Neural crest cell (in vitro differentiated cells): ENCODE measurements at places on chromosomes 2 and 18. TPM values are rescaled to one million over a fixed set of nuclear protein-coding genes. Genes with fewer than 3 reads are reported as not detected.

LCT gene
- total RNA-seq: 0.14 and 0.19 TPM in 2 replicates

SPP2 gene
- total RNA-seq: not detected in 2 replicates

DNAJC27 gene
- 6.9 and 8.1 TPM in 2 replicates for total RNA-seq

STPG4 gene
- total RNA-seq: 0.26 and 0.34 TPM in 2 replicates

TBR1 gene
- total RNA-seq: 0.05 and 0.09 TPM in 2 replicates

PARD3B gene
- total RNA-seq: 15.9 and 18.4 TPM in 2 replicates

KATNAL2 gene
- 7.7 and 8.7 TPM in 2 replicates for total RNA-seq

EML6 gene
- 7.4 and 8.1 TPM in 2 replicates for total RNA-seq

SERPINB2 gene
- total RNA-seq: not detected in 2 replicates

CHPF gene
- total RNA-seq: 27.0 and 30.0 TPM in 2 replicates

MALT1 gene
- 17.4 and 17.6 TPM in 2 replicates for total RNA-seq

GRCh38 chr2:199692489-199692888, 158.5 kb downstream of the FTCDNL1 start:
- H3K27me3 ChIP-seq: peaks cover 1% of the 10 kb centered on the region
- no peak for DNase-seq
- H3K27ac ChIP-seq: no peak overlapping the region
- no peak overlapping the region for H3K4me3 ChIP-seq
- H3K4me1 ChIP-seq: no peaks in the 10 kb centered on the region
- H3K36me3 ChIP-seq: no peaks in the 10 kb centered on the region

DNA sequence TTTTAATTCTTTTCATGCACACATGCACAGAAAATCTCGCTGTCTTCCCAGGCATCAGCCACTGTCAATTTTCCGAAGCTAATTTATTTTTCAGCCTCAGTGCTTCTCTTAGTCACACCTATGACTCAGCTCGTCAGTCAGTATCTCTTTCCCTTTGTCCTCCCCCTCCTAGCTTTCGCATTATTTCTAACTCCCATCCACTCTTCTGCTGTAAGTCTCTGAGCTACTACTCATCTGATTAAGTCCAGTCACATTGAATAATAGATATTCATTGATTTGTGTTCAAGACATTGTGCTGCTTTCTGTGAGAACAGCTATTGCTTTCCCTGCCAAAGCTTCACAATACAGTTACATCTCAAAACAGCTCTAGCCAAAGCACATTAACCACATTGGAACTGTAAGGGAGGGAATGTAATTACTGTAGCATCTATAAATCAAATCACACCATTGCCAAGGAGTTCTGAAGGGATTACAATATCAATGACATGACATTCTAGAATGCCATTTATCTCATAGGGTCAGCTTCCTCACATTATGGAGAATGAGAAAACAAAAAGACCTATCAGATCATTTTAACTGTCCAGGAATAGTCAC, 89.4 kb downstream of the SCN3A start:
- DNase-seq: no peak
- H3K27me3 ChIP-seq: no peaks in the 10 kb centered on the region

- H3K27ac ChIP-seq: no peak overlapping the region
- H3K27me3 ChIP-seq: peaks cover 10% of the 10 kb centered on the region
- H3K4me3 ChIP-seq: no peak overlapping the region
- no peaks in the 10 kb centered on the region for H3K36me3 ChIP-seq
- H3K4me1 ChIP-seq: peaks cover 4% of the 10 kb centered on the region
Measured at GRCh38 chr2:158810731-158811460, 15.8 kb downstream of the DAPL1 start.

GRCh38 chr2:201116959-201117734, 1.2 kb downstream of the CFLAR start:
- DNase-seq: no peak
- peak overlapping the region; percentile 92 for H3K27ac ChIP-seq
- no peaks in the 10 kb centered on the region for H3K36me3 ChIP-seq
- H3K27me3 ChIP-seq: no peaks in the 10 kb centered on the region
- peak overlapping the region; percentile 90 for H3K4me3 ChIP-seq

DNA sequence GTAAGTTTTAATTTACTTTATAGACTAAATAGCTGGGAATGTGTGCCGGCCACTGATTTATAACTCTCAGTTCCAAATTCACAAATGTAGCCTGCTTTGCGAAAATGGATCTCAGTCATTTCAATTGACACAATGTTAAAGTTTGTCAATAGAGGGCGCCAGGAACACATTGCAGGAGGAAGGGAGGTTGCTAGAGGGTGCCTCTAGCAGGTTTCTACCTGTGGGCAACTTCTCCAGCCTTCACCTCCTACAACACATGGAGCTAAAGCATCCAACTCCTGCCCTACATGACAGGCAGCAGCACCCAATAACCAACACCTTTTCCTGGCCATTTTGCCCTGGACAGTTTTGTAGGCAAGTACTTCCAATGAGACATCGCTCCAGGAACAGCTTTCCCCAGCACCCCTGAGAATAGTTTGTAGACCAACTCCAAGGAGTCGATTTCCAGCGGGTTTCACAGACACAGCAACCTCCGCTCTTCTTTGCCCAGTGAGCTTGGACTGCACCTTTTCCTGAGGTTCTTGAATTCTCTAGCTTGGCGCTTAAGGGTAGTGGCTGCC, 784.8 kb upstream of the CDH2 start:
- H3K4me1 ChIP-seq: no peaks in the 10 kb centered on the region
- no peaks in the 10 kb centered on the region for H3K36me3 ChIP-seq
- no peak overlapping the region for H3K27ac ChIP-seq
- no peaks in the 10 kb centered on the region for H3K27me3 ChIP-seq

GRCh38 chr2:117835990-117836760, 21.7 kb downstream of the DDX18 start:
- H3K27ac ChIP-seq: no peak overlapping the region
- H3K36me3 ChIP-seq: no peaks in the 10 kb centered on the region
- DNase-seq: peak; percentile 77
- peaks cover 2% of the 10 kb centered on the region for H3K27me3 ChIP-seq

GRCh38 chr2:15311201-15311907, 249.8 kb downstream of the NBAS start:
- no peak for DNase-seq
- H3K36me3 ChIP-seq: peaks cover 9% of the 10 kb centered on the region
- H3K4me3 ChIP-seq: no peak overlapping the region
- H3K27me3 ChIP-seq: no peaks in the 10 kb centered on the region
- no peaks in the 10 kb centered on the region for H3K4me1 ChIP-seq

DNA sequence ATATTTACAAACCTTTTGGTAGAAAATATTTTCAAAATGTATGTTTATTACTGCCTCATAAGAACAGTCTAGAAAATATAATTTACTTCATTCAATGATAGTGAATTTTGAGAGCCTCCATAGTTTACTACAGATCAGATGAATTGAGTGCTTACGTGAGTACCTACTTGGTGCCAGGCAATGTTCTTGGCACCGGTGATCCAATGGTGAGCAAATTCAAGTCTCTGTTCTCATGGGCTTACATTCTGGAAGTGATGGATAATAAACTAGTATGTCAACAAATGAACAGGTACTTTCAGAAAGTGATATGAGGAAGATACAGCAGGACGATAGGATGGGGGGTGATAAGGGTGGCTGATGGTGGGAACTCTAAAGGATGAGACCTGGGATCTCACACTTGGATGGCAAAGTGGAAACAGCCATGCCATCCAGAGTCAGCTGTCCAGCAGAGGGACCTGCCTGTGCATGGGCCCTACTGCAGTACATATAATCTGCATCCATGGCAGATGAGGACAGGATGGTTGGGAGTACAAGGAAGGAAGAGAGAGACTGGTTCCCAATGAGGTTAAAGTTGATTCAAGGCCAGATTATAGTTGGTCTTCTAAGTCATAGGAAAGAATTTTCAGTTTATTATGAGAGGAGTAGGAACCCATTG, 277.0 kb downstream of the NEDD4L start:
- H3K27me3 ChIP-seq: no peaks in the 10 kb centered on the region
- H3K4me1 ChIP-seq: peaks cover 9% of the 10 kb centered on the region
- DNase-seq: no peak
- H3K4me3 ChIP-seq: no peak overlapping the region
- H3K36me3 ChIP-seq: peaks cover 2% of the 10 kb centered on the region

- H3K27me3 ChIP-seq: no peaks in the 10 kb centered on the region
- H3K36me3 ChIP-seq: no peaks in the 10 kb centered on the region
- H3K27ac ChIP-seq: peak overlapping the region; percentile 40
- peaks cover 8% of the 10 kb centered on the region for H3K4me1 ChIP-seq
Measured at GRCh38 chr18:41096504-41096903, 858.5 kb upstream of the PIK3C3 start.

DNA sequence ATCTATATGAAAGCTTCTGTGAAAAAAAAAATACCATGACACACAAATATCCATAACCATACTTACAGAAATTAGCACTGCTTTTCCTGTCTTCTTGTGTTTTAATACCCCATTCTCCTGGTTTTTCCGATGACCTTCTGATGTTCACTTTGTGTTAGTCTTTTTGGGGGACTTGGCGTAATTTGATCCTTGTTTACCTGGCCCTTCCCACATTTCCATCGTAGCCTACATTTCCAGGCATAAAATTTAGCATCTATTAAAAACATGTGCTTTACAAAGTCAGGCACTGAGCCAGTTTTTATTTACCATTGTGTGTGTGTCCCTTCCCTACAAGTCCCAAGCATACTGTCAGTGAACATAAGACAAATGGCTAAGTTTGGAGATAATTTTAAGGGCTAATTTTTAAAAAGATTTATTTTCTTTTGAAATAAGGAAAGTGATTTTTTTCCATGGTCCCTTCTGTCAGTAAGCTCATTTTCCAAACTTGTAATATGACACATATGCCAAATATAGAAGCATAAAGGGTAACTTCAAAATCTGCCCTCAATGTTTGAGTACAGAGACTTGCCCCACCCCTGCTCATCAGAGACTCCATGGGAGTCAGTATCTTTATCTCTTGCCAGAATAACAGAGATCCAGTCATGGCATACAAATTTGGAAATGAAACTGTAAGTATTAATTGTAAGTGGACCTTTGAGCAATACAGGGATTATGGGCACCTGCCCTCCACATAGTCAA, 27.3 kb downstream of the SESTD1 start:
- peaks cover 40% of the 10 kb centered on the region for H3K4me1 ChIP-seq
- no peak for DNase-seq
- H3K27ac ChIP-seq: no peak overlapping the region
- H3K36me3 ChIP-seq: peaks cover 17% of the 10 kb centered on the region

DNA sequence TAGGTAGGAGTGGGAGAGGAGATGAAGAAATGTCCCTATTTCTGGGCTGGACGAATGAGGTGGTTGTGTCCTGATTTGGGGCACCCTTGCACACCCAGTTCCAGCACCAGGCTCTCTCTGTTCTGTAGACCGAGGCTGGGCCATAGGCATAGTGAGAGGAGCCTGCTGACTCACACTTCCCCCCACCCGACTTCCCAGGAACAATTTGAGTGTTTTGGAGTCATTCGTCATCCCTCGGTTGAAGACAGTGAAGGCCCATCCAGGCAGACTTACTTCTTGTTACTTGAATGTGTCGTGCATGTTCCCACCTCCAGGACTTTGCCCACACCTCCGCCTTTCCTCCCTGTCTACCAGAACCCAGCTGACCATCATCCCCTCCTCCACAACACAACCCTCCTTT, 179.1 kb downstream of the HAUS1 start:
- no peaks in the 10 kb centered on the region for H3K27me3 ChIP-seq
- no peak for DNase-seq
- H3K36me3 ChIP-seq: no peaks in the 10 kb centered on the region
- no peak overlapping the region for H3K4me3 ChIP-seq
- H3K27ac ChIP-seq: no peak overlapping the region
- peaks cover 27% of the 10 kb centered on the region for H3K4me1 ChIP-seq

- H3K4me1 ChIP-seq: no peaks in the 10 kb centered on the region
- peaks cover 2% of the 10 kb centered on the region for H3K36me3 ChIP-seq
- H3K27ac ChIP-seq: no peak overlapping the region
- H3K4me3 ChIP-seq: no peak overlapping the region
Measured at GRCh38 chr2:88885275-88885674, 193.8 kb downstream of the RPIA start.

GRCh38 chr2:203444738-203445137, 90.4 kb downstream of the RAPH1 start:
- no peak overlapping the region for H3K27ac ChIP-seq
- H3K4me1 ChIP-seq: peaks cover 6% of the 10 kb centered on the region
- DNase-seq: no peak
- H3K27me3 ChIP-seq: no peaks in the 10 kb centered on the region
- peaks cover 7% of the 10 kb centered on the region for H3K36me3 ChIP-seq

DNA sequence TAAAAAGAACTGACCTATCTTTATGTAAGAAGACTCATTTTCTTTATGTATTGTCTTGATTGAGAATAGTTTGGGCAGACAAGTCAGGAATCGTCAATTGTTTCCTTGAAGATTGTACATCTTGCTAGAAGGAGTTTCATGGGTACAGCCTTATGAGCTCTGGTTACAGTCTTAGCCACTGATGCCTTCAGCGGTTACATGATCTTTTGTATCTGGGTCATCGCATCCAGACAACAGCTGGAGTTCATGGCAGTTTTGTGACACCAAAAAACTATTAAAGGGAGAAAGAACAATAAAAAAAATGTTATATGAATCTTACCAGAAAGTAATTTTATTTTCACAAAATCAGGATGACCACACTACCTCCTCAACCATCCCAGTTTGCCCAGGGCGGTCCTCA, 520.5 kb upstream of the CDH7 start:
- H3K36me3 ChIP-seq: no peaks in the 10 kb centered on the region
- no peak overlapping the region for H3K27ac ChIP-seq
- H3K4me3 ChIP-seq: no peak overlapping the region

GRCh38 chr2:43303889-43304288, 77.5 kb upstream of the ZFP36L2 start:
- no peak for DNase-seq
- H3K4me3 ChIP-seq: no peak overlapping the region
- no peaks in the 10 kb centered on the region for H3K36me3 ChIP-seq
- peak overlapping the region; percentile 3 for H3K27ac ChIP-seq

DNA sequence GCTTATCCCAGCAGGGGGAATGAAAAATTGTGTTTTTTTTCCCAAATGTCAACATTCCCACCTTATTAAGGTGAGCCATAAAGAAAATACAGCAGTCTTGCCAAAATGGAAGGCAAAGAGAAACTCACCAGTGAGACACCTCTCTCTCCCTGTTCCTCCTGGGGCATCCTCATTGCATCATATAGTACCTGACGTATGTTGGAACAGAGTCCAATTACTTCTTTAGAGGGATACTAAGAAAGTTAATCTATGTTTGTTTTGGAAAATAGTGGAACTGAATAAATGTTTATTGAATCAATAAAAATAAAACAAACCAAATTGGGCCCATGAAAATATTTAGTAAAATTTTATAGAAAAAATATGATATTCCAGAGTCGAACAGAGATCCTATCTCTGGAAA, 700.4 kb downstream of the LRRTM4 start:
- H3K4me3 ChIP-seq: no peak overlapping the region
